ENCODE measurements at places on chromosomes 1 and 21.

GRCh38 chr1:10818262-10819197, 22.1 kb upstream of the CASZ1 start:
- no peaks in the 10 kb centered on the region for H3K4me1 ChIP-seq
- no peak overlapping the region for H3K4me3 ChIP-seq
- H3K27me3 ChIP-seq: peaks cover 80% of the 10 kb centered on the region
- no peak overlapping the region for H3K27ac ChIP-seq

GRCh38 chr1:7975212-7975865, 13.8 kb downstream of the PARK7 start:
- no peak overlapping the region for H3K27ac ChIP-seq
- H3K4me3 ChIP-seq: no peak overlapping the region
- no peaks in the 10 kb centered on the region for H3K27me3 ChIP-seq
- peaks cover 65% of the 10 kb centered on the region for H3K36me3 ChIP-seq

- no peak for DNase-seq
- H3K4me3 ChIP-seq: no peak overlapping the region
- H3K4me1 ChIP-seq: peaks cover 4% of the 10 kb centered on the region
- no peaks in the 10 kb centered on the region for H3K27me3 ChIP-seq
- H3K27ac ChIP-seq: no peak overlapping the region
Measured at GRCh38 chr1:208165659-208166058, 78.5 kb downstream of the PLXNA2 start.

- DNase-seq: no peak
- H3K4me3 ChIP-seq: no peak overlapping the region
- H3K27me3 ChIP-seq: no peaks in the 10 kb centered on the region
- no peaks in the 10 kb centered on the region for H3K4me1 ChIP-seq
- no peak overlapping the region for H3K27ac ChIP-seq
- no peaks in the 10 kb centered on the region for H3K36me3 ChIP-seq
Measured at GRCh38 chr1:179510038-179510437, 65.7 kb downstream of the NPHS2 start.

DNA sequence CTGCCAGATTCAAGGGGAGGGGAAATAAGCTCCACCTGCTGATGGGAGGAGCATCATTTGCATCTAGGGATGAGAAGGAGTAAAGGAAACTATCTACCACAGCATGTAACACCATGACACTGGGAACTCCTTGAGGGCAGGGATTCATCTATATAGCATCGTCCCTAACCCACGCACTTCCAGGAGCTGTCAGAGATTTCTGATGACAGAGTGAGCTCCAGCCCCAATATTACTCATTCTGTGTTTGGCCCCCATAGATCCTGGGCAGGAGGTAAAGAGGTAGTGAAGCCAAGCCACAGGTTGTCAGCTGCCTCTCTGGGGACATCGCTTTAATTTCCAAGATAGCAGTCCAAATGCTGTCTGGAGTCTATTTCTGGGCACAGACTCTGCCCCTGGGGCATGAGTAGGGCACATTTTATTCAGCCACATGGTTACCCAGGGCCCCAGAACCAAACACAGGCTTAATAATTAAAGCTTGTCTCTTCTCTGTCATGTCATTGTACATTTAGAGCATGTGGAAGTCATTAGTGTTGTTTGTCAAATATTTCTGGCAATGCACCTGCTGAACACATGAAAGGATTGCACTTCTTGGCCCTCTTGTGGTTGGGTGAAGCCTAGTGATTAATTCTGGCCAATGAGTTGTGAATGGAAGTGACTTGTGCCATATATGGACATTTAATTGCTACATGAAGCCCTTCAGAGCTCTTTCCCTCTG, 105.9 kb upstream of the POU3F1 start:
- H3K36me3 ChIP-seq: no peaks in the 10 kb centered on the region
- H3K4me3 ChIP-seq: no peak overlapping the region
- no peaks in the 10 kb centered on the region for H3K4me1 ChIP-seq
- no peaks in the 10 kb centered on the region for H3K27me3 ChIP-seq

- no peak overlapping the region for H3K4me3 ChIP-seq
- H3K4me1 ChIP-seq: no peaks in the 10 kb centered on the region
- no peak overlapping the region for H3K27ac ChIP-seq
- peak; percentile 65 for DNase-seq
Measured at GRCh38 chr1:78145105-78145580, 99.4 kb downstream of the GIPC2 start.

DNA sequence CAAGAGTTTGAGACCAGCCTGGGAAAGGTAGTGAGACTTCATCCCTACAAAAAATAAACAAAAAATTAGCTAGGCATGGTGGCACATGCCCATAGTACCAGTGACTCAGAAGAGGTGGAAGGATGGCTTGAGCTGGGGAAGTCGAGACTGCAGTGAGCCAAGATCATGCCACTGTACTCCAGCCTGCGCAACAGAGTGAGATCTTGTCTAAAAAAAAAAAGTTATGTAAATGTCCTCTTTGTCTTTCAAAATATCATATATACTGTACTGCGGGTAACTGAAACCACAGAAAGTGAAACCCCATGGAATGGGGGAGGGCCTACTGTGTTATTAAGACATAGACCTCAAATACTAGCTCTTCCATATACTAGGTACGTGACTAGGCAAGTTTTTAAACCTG, 20.8 kb downstream of the ACADM start:
- no peaks in the 10 kb centered on the region for H3K4me1 ChIP-seq
- no peak overlapping the region for H3K27ac ChIP-seq

All from mesenchymal stem cell (in vitro differentiated cells and primary cell).